Stimulated activated CD8-positive, alpha-beta memory T cell treated with anti-CD3 and anti-CD28 coated beads, Interleukin-4, amount 100 ng/mL, for 24 hours (primary cell): ENCODE measurements at places on chromosomes 7 and 10.
A peak's percentile ranks its signal among the peaks of the same experiment; 100 is the strongest.

DNA sequence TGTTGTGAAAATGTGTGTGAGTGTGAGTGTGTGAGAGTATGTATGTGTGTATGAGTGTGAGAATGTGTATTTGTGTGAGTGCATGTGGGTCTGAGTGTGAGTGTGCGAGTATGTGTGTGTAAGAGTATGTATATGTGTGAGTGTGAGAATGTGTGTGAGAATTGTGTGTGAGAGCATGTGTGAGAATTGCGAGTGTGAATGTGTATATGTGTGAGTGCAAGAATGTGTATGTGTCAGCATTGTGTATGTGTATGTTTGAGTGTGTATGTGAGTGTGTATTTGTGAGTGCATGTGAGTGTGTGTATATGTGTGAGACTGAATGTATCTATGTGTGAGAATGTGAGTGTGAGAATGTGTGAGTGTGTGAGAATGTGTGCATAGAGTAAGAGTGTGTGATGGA, 72.0 kb upstream of the PCBD1 start:
- no peak for DNase-seq

DNA sequence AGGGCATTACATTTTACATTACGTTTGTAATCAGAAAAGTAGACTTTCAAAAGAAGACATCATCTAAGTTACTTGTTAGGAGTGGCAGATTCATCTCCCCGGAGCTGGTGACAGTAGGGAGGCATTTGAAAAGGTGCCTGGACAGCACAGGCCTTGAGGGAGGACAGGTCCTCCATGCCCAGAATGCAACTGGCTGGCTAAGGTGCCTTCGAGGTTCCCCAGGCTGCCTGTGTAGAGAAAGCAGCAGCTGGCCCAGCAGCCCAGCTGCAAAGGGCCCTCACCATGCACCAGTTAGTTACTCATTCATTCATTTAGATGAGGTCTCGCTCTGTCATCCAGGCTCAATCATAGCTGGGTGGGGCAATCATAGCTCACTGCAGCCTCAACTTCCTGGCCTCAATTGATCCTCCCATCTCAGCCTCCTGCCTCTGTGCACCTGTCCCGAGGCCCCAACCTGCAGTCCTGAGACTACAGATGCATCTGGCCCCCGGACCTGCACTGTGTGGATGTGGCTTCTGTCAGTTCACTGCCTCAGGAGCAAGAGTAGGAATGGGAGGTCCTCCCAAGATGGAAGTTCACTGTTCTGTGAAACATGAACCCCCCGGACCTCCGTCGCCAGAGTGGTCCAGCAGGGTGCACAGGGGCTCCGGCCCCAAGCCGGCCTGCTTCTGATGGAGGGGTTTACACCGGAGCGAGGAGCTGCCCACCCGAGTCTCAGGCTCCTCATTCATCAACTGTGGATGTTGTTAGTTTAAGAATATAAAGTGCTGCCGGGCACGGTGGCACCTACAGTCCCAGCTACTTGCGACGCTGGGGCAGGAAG, 36.6 kb downstream of the PRKAG2 start:
- no peak for DNase-seq

GRCh38 chr7:87356448-87356847, 11.0 kb downstream of the CROT start:
- DNase-seq, result no peak

DNA sequence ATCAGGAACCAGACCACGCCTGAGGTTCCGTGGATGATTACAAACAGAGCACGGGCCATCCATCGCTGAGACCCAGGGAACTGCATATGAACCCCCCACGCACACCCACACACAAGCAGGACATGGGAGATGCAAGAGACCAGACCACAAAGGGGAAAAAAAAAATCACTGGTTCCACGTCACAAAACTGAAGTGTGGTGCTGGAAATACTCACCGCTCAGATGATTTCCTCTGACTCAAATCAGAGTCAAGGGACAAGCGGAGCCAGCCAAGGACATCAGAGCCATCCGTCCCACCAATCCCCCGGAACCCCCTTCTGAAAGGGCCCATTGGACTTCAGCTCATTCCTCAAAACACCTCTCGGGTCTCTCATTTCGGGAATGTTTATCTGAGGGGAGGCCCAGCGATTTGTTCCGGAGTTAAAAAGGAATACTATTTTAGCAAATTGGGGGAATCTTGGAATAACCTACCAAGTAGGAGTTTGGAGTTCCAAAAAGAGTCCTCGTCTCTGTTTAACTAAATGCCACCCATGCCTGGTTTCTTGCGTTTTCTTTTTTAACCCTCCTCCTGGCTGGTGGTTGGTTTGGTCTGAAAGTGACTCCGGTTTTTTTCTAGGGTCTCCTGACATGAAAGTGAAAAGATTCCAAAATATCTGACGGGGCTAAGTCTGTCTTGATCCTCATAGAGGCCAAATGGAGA, 15.0 kb downstream of the SNX8 start:
- peak; percentile 15 for DNase-seq

GRCh38 chr10:16681521-16681920, 135.7 kb downstream of the RSU1 start:
- no peak for DNase-seq

GRCh38 chr7:21902240-21902639, 43.5 kb downstream of the CDCA7L start:
- no peak for DNase-seq

GRCh38 chr10:61744469-61744868, 81.7 kb downstream of the CABCOCO1 start:
- no peak for DNase-seq

DNA sequence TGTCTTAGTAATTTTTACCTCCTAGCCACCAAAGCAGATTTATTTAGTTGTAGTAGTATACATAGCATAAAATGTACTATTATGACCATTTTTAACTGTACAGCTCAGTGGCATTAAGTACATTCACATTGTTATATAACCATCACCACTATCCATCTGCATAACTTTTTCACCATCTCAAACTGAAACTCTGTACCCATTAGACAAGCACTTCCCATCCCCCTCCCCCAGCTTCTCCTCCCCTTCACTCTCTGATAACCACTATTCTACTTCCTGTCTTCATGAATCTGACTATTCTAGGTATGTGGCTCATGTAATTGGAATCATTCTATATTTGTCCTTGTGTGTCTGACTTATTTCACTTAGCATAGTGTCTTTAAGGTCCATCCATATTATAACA, 71.9 kb downstream of the MRPL32 start:
- DNase-seq, result no peak

DNA sequence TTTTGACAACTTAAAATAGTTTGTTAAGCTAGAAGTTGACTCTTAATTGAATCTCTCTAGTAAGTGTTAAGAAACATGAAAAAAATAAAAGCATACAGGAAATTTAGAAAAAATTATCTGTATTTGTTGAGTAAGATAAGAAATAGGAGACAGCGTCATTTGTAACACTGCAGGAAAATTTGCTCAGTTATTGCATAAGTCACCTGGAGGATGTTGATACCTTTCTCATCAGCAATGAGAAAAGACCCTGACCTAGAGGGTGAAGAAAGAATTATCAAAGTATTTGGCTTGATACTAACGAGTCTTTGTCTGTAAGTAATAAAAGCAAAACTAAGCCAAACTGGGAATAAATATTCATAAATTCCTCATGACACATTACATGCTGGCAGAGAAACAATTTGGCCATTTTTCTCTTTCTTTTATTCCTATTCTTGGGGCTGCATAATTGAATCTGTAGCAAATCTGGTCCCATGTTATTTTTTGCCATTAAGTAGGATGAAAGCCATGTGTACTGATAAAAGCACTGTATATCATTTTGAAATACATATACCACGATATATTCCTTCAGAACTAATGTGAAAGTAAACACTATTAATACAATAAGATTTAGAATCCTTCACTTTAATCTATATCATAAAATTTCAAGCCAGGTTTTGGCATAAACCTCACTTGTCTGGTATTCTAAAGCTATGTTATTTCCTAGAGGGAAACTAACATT, 362.8 kb downstream of the THSD7A start:
- no peak for DNase-seq
